T-helper 2 cell (primary cell): ENCODE measurements at places on chromosomes 2 and 18.

DNA sequence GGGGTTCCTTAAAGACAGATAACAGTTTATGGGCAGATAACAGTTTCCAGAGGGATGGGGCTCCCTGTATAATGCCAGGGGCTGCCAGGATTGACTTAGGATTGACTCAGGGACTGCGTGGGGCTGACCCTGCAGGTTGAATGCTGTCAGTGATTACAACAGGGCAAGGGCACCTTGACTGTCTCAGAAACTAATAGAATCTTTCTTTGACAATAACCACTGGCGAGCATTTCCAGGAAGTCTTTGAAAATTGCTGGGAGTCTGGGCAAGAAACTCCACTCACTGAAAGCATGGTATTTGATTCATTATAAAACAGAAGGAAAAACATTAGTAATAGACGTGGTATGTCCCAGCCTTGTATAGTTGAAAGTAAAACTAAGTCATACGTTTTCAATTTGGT lies 101.0 kb downstream of the GPD2 start:
- no peak for DNase-seq

GRCh38 chr2:190835303-190835930 lies 45.2 kb upstream of the GLS start:
- DNase-seq = no peak

GRCh38 chr2:197322724-197323720 lies 12.4 kb upstream of the ANKRD44 start:
- no peak for DNase-seq

- no peak for DNase-seq
These were observed 60.3 kb downstream of the LONRF2 start for GRCh38 chr2:100262046-100262445.

DNA sequence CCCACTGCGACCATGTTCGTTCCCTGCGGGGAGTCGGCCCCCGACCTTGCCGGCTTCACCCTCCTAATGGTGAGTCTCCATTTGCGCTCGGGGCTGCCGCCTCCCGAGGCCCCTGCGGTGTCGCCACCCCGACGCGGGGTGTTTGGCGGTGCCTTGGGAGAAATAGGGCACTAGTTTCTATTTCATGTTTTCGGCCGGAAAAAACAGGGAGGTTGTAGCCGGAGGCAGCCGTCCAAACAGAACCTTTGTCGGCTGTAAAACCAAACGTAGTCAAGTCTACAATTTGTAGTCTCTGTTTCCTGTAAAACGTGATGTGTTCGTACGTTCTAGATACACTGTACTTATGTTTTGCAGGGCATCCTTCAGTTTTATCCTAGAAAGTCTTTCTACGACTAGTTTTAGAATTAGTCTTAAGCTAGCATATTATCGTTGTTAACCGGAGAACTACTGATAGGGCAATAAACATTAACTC lies 290 bp downstream of the PSMG2 start:
- DNase-seq = no peak

DNA sequence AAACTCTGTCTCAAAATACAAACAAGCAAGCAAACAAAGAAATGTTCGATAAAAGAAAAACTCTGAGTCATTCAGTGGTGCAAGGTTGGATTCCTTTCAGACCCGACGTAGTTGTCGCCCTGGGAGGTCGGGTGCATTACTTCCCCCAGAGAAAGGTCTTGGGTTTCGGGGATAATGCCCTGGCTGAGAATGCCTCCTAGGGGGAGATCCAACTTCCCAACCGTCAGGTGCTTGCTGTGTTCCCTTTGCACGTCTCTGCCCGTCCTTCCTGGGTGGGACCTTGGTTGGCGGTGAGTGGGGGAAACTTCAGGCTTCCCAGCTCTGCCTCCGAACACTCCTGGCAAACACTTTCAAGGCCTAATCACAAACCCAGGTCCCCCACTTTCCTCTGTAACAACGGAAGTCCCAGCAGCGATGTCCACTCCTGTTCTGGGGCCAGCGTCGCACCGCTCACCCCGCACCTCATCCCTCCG lies 609 bp downstream of the TPGS2 start:
- no peak for DNase-seq

GRCh38 chr18:48832938-48833700 lies 117.6 kb downstream of the SMAD7 start:
- DNase-seq = peak; percentile 49

DNA sequence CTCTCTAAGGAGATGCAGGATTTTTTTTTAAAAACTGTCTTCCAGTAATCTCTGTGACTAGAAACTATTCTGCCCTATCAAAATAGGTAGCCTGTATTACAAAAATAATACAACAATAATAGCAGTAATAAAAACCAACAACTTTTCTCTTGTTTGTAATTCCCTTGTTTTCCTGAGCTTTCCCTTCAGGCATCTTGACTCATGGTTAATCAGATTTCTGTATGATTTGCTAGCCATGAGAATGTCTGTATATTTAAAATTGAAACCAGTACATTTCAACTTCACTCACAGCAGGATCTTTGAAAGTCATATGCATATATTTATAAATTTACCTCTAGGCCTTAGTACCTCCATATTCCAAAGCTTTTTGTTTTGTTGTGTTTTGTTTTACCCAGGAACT lies 38.2 kb downstream of the SLC4A10 start:
- DNase-seq = no peak

DNA sequence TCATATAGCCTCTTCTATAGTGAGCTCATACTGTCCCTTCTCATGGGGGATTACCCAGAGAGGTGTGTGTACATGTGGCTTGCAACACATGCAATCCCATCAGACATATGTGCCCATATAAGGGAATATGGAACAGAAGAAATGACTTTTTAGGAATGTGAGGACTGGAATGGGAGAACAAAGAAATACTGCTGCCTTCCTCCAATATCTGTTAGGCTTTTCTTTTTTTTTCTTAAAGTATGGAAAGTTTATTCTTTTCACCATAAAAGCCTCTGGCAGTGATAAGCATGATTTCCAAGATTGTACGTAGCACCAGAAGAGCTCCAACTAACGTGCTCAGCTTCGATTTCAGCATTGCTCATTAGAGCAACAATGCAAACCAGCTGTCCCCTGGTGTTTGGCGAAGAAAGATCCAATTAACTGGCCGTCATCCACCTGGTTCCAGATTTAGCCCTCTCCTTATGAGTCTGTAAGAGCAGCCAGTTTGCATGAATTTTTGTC lies 113.6 kb downstream of the ADCYAP1 start:
- no peak for DNase-seq

GRCh38 chr2:72579591-72580180 lies 246.1 kb downstream of the EXOC6B start:
- no peak for DNase-seq

DNA sequence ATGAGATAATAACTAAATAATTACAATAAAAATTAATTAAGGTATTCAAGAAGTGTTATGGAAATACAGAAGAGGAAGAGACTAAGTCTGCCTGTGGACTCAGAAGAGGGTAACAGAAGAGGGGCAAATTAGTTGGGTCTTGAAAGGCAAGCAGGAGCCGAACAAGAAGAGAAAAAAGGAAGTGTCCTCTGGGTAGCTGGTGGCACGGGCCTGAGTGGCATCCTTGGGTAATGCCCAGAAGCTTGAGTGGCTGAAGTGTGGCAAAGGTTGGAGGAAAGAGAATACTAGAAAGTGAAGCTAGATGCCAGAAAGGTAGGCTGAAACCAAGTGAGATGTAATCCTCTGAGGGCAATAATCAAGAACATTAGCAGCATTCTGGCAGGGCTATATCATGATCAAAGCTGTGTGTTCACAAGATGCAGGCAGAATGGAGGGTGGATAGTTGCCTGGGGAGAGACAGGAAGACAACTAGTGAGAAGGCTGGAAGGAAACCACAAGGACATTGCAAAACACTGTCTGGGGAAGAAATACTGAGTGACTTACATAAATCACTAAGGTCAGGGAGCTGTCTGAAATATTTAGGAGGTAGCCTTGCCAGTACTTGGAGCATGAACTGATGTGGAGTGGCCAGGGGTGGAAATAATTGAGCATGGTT lies 16.2 kb downstream of the DOCK10 start:
- DNase-seq = no peak

- no peak for DNase-seq
These were observed 10.9 kb downstream of the ANKRD23 start for GRCh38 chr2:96832754-96833507.

DNA sequence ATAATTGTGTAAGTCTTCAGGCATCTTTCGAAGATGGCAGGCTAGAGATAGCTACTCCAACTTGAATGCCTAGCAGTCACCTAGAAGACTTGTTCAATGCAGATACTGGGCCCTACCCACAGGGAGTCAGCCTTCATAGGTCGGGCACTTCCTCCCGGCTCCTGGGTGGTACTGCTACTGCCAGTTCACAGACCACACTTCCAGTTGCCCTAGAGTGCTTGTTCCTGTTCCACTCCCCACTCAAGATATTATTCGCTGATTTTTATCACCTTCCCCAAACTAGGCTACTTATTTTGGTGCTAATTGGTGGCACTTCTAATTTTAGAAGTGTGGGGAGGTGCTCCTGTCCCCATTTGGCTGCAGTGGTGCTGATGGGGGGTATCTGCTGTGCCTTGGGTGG lies 34.2 kb downstream of the INPP4A start:
- DNase-seq = peak; percentile 34

- no peak for DNase-seq
These were observed 171.2 kb downstream of the CMPK2 start for GRCh38 chr2:6694555-6694954.

GRCh38 chr18:37222354-37222998 lies 343.1 kb downstream of the CELF4 start:
- DNase-seq = no peak

GRCh38 chr18:29174891-29175290 lies 998.0 kb upstream of the CDH2 start:
- DNase-seq = no peak

GRCh38 chr2:6883448-6884122 lies 6.0 kb downstream of the RSAD2 start:
- no peak for DNase-seq

GRCh38 chr2:121498731-121499130 lies 31.9 kb upstream of the RNU4ATAC start:
- no peak for DNase-seq

- DNase-seq = no peak
These were observed 23.9 kb upstream of the GPR155 start for GRCh38 chr2:174510583-174511189.

- no peak for DNase-seq
These were observed 11.7 kb downstream of the PSTPIP2 start for GRCh38 chr18:46060359-46060841.

- no peak for DNase-seq
These were observed 373.2 kb downstream of the SLC4A3 start for GRCh38 chr2:220000586-220000985.

- DNase-seq = peak; percentile 18
These were observed at the start of gene RNF152 for GRCh38 chr18:61892683-61893308. TSS of gene RNF152 (minus strand) at chr18:61893007. CDS start at chr18:61816463, 76,544 bp downstream.

- no peak for DNase-seq
These were observed 80.6 kb upstream of the ZFP36L2 start for GRCh38 chr2:43307046-43307445.

DNA sequence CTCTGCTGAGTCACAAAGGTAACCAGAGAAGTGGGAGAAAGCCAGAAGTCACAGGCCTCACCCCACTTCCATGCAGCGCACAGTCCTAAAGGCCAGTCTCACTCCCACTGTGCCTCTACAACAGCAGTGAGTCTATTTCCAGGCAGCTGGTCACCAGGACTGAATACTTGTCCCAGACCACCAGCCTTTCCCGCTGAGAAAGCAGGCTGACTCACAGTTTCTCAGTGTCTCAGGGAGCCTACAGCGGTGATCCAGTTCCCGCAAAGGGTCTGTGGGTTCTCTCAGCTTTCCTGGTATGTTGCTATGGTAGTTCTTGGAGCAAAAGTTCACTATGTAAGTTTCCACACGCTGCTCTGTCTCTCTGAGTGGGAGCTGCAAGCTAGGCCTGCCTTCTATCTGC lies 622.5 kb downstream of the RNF144A start:
- DNase-seq = no peak

GRCh38 chr2:73035899-73036711 lies 35.4 kb downstream of the SFXN5 start:
- no peak for DNase-seq

GRCh38 chr2:122132147-122132691 lies 376.8 kb downstream of the TSN start:
- DNase-seq = no peak

GRCh38 chr2:64291181-64291580 lies 147.0 kb upstream of the PELI1 start:
- no peak for DNase-seq

DNA sequence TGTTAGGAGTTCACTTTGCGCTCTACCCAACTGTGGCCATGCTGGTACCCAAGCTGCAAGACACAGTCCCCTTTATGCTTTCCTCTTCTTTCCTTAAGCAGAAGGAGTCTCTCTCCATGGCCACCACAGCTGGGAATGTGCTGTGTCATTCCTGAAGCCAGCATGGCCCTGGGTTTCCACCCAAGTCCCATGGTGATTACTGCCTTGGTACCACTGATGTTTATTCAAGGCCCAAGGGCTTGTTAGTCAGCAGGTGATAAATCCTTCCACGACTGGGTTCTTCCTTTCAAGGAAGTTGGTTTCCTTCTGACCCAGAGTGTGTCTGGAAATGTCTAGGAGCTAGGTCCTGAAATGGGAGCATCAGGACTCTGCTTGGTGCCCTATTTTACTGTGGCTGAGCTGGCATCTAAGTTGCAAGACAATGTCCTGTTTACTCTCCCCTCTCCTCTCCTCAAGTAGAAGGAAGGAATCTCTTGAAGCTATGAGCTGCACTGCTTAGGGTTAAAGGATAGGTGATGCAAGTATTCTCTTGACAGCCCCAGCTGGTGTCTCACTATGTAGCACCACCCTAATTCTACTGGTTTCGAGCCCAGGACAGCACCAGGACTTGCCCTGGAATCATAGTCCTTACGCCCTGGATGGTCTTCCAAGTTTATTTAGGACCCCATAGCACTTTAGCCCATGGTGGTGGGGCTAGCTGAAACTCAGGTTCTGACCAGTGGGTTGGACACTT lies 18.7 kb upstream of the NUP35 start:
- no peak for DNase-seq

- DNase-seq = peak; percentile 74
These were observed 51.4 kb downstream of the KIF5C start for GRCh38 chr2:148926291-148926961.

DNA sequence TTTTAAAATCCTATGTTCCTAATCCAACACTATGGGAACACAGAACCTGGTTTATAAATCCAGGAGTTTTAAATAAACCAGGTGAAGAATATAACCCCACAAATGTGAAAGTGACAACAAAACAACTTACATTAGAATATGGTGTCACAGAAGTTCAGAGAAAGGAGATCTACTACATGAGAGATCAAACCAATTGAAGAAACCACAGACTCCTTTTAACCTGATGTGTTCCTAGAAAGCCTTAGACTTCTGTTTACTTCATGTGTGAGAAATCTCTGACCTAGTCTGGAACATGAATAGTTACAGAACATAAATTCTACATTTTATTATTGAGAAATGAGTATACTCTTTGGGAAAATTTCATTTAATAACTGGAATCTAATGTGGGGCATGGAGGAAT lies 165.3 kb downstream of the FTCDNL1 start:
- no peak for DNase-seq

DNA sequence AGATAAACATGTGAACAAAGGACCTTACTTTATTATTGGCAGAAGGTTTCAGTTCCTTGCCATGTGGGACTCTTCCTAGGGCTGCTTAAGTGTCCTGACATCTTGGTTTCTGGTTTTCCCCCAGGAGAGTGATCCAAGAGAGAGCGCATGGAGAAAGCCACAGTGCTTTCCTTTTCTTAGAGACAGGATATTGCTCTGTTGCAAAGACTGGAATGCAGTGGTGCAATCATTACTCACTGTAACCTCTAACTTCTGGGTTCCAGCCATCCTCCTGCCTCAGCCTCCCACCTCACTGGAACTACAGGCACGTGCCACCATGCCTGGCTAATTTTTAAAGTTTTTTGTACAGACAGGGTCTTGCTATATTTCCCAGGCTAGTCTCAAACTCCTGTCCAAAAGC lies 38.1 kb upstream of the TCF7L1 start:
- no peak for DNase-seq
